ENCODE measurements at places on chromosomes 2 and 18.

DNA sequence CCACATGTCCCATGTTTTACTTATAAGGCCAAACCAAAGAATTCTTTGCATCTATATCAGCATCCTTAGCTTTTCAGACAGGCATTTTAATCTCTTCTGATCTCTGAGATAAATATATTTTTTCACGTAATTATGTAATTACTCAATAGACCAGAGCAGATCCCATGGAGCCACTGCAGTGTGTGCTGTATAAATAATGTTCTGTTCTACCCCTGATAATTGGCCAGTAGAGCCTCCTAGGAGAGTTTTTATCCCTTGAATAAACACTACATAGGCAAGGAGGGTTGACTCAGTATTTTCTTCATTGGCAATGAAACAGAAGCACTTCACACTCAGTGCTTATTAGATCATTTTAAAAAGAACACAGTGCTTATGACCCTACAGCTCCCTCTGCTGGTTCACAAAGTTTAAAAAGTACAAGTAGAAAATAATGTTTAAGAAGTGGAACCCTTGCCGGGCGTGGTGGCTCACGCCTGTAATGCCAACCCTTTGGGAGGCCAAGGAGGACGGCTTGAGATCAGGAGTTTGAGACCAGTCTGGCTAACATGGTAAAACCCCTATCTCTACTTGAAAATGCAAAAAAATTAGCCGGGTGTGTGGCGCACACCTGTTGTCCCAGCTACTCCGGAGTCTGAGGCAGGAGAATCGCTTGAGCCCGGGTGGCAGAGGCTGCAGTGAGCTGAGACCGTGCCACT is 91.9 kb downstream of the PPP1R1C start:
- no peak for DNase-seq

GRCh38 chr2:73142937-73143336 is 30.2 kb upstream of the RAB11FIP5 start:
- DNase-seq: no peak

GRCh38 chr2:46644690-46645385 is 165.5 kb downstream of the TMEM247 start:
- no peak for DNase-seq

DNA sequence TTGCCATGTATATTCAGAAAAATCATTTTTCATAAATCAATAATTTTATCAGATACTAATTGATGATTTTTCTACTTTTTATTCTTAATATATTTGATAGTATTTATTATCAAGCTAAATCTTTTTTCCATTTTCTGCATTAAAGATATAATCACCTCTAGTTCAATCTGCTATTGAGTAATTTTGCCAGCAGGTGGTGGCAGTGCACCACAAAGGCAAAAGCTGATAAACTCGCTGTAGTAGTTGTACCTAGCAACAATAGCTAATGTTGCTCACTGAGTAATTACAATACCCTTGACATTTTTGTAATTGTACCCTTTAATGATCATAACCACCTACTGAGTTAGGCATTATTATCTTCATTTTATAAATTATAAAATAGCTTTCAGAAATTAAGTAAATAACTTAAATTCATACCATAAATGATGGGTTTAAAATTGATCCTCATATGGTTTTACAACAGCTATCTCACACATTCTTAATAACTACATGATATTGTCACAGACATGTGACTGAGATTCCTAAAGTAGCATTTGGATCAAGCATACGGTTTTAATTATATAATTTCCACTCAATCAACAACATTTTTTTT is 52.0 kb upstream of the CALCRL start:
- no peak for DNase-seq

- DNase-seq: no peak
Observed at GRCh38 chr2:113216891-113217454, 43.2 kb downstream of the PSD4 start.

DNA sequence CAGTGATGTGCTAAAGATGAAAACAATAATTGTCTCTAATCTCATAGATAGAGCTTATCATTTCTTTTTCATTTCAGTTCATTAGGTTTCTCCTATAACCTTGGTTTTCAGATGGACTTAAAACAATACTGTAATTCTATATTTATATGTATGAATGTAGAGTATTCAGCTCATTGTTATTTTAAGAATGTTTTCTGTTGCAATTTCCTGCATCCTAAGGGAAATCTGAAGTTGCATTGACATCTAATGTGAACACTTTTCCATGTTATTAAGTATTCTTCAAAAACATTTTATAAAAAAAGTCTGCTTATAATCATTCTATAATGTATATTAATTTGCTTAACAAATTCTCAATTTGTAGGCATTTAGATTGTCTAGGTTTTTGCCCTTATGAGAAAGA is 288.9 kb downstream of the XIRP2 start:
- no peak for DNase-seq

DNA sequence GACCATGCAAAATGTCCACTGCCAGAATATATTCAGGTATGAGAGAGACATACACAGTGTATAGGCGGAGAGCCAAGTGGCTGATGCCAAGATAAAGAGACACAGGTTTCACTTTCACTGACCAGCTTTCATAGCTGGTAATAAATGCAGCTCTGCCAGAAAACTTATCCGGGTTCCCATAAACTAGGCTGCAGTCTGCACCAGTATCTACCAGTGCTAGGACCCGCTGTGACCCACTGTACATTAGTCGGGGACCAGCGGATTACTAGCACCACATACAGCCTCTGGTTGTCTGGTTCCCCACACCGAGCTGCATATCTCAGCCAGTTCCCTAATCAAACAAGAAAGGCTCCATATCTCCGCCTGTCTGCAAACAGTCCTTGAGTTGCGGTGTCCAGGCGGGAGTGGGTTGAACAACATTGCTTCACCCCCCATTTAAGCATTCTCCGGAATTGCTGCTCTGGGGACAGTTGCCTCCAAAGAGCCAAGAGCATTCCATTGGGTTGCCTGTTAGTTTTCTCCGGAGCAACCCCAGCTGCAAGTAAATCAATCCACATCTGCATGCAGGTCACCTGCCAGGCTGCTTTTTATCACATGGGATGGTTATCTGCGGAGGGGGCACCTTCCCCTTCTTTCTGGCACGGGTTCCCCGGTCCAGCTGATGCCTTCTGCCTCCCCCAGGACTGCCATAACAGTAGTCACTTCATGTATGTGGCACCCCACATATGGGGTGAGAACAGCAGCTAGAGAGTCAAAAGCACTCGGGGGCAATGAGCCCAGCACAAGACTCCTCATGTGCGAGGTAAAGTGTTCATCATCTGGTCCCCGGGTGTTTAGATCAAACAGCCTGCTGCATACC is 18.0 kb upstream of the KLHL23 start:
- no peak for DNase-seq

GRCh38 chr2:111105926-111106325 is 14.8 kb upstream of the BCL2L11 start:
- no peak for DNase-seq

DNA sequence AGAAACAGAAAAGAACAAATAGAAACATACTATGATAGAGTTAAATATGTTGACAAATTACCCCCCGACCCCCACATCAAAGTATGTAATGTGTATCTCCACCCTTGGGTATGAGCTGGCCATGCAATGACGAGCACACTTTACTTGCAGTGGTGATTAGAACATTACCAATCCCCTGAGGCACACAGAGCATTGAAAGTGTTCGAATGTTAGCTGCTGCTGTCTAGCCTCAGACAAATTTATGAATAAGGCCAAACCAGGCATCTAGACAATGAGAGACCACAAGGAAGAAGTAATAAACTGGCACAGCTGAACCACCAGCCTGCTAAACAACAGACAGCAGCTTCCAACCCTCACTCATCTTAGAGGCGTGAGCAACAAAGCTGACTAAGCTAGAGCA is 380.5 kb downstream of the DSEL start:
- DNase-seq: no peak

DNA sequence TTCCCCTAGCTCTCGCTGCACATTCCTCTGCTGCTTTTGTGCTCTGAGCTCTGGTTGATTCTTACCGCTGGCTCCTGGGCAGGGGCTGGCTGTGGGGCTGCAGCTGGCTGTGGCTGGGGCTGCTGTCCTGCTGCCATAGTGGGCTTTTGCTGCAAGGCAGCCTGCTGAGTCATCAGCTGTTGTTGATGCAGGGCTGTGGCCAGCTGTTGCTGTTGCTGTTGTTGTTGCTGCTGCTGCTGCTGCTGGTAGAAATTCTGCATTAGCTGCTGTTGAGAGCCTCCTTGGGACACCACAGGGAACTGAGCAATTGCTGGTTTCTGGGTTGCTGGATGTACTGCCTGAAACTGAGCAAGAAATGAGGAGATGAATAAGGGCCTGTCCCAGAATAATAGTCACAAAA is 77.2 kb upstream of the NFU1 start:
- DNase-seq: no peak

DNA sequence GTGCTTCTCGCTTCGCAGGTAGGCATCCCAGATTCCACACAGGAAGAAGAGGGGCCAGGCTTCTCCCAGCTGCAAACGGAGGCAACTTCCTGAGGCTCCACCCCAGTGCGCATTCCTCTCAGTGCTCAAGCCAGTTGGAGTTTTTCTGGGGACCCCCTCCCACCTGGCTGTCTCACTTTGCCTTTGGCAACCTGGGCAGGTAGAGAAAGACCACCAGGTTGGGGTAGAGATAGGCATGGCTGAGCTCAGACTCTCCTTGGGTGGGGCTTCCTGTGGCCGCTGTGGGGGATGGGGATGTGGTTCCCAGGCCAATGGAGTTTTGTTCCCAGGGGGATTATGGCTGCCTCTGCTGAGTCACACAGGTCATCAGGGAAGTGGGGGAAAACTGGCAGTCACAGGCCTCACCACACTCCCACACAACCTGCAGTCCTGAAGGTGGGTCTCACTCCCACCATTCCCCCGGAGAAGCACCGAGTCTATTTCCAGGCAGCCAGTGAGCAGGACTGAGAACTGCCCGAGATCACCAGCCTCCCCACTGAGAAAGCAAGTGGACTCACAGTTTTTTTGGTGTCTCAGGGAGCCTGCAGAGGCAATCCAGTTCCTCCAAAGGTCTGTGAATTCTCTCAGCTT is 38.1 kb downstream of the SLC39A10 start:
- no peak for DNase-seq

DNA sequence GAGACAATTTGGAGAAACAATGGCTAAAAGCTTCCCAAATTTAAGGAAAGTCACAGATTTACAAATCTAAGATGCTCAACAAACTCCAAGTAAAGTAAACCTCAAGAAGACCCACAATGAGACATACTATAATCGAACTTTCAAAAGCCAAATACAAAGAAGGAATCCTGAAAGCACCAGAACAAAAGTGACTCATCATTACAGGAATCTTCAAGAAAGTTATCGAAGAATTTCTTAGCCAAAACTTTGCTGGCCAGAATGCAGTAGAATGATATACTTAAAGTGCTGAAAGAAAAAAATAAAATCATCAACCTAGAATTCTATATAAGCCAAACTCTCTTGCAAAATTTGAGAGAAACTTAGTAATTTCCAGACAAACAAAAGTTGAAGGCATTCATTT is 106.5 kb upstream of the TMEM200C start:
- no peak for DNase-seq

DNA sequence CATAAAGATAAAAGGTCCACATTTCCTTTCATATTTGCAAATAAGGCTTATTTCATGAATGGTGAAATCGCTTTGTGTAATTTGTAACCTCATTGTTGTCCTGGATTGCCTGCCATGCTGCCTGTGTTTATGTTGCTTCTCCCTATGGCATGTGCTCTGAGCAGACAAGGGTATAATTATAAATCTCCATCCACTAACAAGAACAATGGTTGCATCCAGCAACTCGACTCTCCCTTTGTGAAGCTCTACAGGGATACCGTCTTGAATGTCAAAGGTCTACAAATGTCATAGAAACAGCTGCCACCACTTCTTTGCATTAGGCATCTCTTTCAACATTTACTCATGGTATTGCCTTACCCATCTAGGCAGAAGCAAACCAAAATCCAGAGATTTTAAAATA is 209.6 kb downstream of the SLC8A1 start:
- DNase-seq: no peak

DNA sequence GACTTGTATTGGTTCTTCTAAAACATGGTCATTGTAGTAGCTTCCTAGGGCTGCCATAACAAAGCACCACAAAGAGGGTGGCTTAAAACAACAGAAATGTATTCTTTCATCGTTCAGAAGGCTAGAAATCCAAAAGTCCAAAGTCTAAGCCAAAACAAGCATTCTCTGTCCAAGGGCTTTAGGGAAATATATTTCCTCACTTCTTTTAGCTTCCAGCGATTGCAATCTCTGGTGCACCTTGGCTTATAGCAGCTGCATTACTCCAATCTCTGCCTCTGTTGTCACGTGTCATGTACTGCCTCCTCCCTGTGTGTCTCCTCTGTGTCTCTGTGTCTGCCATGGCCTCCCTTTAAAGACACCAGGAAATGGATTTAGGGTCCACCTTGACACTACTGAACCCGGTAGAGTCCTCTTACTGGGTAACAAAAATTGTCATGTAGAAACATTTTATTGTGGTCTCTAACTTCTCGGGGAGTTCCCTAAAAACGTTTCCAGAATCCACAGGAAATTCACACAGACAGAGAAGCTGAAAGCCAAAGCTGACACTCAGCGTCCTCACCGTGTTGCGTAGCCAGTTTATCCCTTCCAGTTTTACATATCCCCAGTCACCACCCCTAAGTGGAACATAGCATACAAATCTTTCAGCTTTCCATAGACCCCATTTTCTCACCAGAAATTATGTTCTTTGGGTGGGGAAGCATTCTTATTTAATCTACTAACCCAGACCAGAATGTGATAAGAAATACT is 20.7 kb upstream of the TTN start:
- DNase-seq: no peak

- no peak for DNase-seq
Observed at GRCh38 chr2:70730730-70731129, 37.3 kb downstream of the ADD2 start.

- no peak for DNase-seq
Observed at GRCh38 chr2:43831543-43832294, 6.9 kb downstream of the ABCG5 start.

DNA sequence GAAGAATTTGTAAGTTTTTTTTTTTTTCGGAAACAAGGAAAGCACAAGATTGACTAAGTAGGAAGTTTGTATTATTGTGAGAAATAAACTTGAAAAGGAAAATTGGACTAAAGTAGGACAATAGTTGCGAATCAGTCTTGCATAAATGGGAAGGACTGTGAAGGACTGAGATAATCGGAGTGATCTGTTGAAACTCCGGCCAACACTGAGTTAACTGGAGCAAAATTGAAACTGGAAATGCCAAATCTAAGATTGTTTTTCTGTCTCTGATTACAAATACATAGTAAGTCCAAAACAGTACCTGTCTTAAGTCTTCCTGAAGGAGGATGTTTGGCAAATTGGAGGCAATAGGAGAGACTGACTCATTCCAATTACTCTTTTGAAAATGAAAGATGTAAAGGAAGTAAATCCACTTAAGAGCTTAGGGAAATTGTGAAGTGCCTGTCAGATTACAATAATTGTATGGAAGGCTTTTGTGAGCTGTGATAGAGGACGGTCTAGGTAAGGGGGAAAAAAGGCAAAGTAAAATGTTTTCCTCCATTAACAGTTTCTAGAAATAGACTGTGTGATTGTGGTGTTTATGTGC is 204.9 kb upstream of the CYRIA start:
- DNase-seq: no peak

- DNase-seq: no peak
Observed at GRCh38 chr2:161943011-161943410, 131.0 kb downstream of the DPP4 start.

- DNase-seq: no peak
Observed at GRCh38 chr2:238929242-238930081, 81.6 kb downstream of the TWIST2 start.

- DNase-seq: no peak
Observed at GRCh38 chr18:70025580-70025979, 77.9 kb upstream of the CD226 start.
